ENCODE measurements at places on chromosomes 3 and 15.

DNA sequence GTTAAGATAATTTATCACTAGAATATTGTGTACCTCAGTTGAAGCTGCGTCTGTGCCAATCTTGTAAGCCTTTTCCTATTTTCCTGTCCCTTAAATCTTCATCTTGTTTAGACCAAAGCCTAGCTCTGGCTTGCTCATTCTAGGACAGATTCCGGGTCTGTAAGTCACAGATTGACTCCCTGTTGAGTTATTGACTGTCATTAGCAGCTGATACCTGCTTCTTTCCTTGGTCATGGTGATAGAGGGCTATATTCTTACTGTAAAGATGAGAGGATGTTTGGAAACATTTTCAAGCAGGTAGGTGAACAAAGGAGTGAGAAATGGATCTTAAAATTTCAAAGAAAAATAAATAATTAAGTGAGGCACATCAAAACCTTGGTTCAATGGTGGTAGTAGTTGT lies 200.2 kb downstream of the KCNH8 start:
- DNase-seq, result no peak

GRCh38 chr15:77418391-77418965 lies 1.4 kb downstream of the PEAK1 start:
- no peak for DNase-seq

- no peak for DNase-seq
Observed at GRCh38 chr3:94179059-94179458, 116.2 kb downstream of the NSUN3 start.

DNA sequence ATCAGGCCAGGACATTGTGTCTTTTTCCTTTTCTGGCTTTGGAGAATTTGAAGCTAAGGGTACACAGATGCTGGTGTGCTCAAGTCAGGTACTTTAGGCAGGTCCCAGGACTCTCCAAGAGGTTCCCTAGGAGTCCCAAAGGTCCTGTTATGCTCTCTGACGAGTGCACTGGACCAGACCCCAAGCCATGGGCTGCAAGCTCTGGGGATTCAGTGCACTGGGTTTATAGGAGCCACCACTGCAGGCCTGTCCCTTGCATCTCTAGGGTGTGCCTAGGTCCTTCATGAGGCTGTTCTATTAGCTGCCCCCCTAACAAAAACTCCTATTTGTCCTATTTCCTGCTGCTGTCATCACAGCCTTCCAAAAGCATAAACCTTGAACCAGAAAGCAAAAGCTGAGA lies 31.9 kb upstream of the BFSP2 start:
- DNase-seq, result no peak

GRCh38 chr3:164851905-164852304 lies 226.4 kb downstream of the SI start:
- no peak for DNase-seq

DNA sequence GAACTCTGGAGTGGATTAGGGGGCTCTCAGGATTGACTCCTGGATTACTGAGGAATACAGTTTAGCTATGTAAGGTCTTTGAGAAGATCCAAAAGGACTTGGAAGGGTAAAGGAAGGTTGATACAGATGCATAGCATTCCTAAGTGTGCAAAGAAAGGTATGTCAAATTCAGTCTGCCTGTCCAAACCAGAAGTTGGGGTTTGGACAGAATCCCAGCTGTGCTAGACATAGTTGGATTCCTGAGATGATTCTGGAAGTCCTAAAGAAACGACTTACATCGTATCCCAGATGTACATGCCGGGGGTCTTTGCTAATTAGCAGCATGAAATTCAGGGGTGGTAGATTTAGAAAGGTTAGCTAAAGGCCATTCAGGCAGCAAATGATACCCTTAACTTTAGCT lies 97.7 kb upstream of the TSPAN3 start:
- DNase-seq, result no peak

GRCh38 chr3:13841141-13841540 lies 38.7 kb downstream of the WNT7A start:
- DNase-seq, result no peak

GRCh38 chr3:19576343-19576742 lies 357.7 kb downstream of the EFHB start:
- DNase-seq, result no peak

DNA sequence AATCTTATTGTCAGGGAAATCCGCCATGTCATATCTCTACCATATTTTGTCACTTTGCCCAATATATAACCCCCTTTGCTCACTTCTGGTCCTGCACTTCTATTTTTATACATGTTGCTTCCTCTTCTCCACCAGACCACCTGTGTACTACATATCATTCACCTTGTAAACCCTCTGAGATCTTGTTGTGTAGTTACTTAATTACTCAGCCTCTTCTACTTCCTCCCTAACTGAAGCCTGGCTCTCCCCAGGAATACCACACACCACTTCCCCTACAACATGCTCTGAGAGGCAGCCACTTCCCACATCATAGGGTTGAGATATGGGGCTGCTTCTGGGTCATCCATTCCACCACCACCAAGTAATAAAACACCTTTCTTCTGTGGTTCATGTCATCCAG lies 10.0 kb downstream of the HEXA start:
- no peak for DNase-seq

Measured in NCI-H1694 treated with DMSO at 0.1 percent for 48 hours (cell line).